T-cell (primary cell): ENCODE measurements at places on chromosomes 7 and 10.

DNA sequence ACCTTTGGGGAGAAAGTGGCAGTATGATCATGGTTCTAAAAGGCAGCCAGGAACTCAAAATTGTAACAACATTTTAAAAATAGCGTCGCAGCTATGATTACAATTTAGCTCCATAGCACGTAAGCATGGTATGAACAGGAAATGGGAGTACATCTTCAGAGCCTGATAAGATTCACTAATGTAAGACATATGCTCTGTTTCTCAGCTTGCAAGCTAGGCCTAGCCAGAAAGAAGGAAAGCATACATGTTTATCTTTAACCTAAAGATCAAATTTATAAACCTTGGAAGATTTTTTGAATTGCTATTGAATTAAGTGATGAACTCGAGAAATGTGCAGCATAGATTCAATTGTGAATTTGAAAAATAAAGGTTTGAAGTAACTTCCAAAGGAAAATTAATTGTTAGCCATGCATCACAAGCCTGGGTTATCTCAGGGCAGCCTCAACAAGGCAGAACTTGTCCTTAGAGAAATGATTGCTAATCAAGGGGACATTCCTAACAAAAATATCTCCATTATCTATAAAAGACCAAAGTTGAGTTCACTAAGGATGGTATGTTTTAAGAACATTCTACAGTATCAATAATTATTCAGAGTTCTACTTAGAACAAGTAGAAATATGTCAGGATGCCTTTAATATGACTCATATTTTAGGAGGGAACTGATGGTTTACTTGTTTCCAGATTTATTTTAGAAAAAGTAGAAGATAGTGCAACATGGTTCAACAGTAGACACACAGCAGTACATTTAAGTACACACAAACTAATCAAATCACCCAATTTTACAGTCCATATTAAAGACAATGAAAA lies 38.8 kb upstream of the SEPTIN7 start:
- no peak for DNase-seq

GRCh38 chr7:159145490-159145855 lies 806 bp upstream of the VIPR2 start:
- DNase-seq = no peak

GRCh38 chr7:36761835-36762234 lies 37.5 kb upstream of the AOAH start:
- no peak for DNase-seq

- DNase-seq = no peak
Measured at GRCh38 chr7:13308423-13308822, 621.0 kb downstream of the ARL4A start.

GRCh38 chr7:6197801-6198551 lies 74.4 kb downstream of the CYTH3 start:
- no peak for DNase-seq

GRCh38 chr7:145737617-145738016 lies 379.0 kb upstream of the CNTNAP2 start:
- no peak for DNase-seq

DNA sequence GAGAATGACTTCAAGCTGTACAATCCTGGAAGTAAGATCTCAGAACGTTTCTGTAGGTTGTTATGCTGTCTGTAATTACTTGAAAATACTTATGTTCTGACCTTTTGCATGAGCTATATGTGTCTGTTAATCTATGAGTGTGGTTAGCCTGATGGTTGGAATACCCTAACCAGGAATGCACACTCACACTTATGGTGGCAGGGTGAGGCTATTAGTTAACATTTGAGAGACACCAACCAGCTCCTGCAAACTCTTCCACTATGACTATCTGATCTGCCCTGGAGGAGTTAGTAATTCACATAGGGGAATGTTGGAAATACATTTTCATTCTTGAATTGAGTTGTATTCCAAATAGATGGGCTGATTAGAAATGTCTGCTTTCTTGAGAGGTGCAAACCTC lies 450.3 kb downstream of the INHBA start:
- DNase-seq = no peak

GRCh38 chr10:120628197-120628596 lies 171.2 kb downstream of the PLPP4 start:
- DNase-seq = no peak

- no peak for DNase-seq
Measured at GRCh38 chr7:55128693-55129394, 110.0 kb downstream of the EGFR start.

DNA sequence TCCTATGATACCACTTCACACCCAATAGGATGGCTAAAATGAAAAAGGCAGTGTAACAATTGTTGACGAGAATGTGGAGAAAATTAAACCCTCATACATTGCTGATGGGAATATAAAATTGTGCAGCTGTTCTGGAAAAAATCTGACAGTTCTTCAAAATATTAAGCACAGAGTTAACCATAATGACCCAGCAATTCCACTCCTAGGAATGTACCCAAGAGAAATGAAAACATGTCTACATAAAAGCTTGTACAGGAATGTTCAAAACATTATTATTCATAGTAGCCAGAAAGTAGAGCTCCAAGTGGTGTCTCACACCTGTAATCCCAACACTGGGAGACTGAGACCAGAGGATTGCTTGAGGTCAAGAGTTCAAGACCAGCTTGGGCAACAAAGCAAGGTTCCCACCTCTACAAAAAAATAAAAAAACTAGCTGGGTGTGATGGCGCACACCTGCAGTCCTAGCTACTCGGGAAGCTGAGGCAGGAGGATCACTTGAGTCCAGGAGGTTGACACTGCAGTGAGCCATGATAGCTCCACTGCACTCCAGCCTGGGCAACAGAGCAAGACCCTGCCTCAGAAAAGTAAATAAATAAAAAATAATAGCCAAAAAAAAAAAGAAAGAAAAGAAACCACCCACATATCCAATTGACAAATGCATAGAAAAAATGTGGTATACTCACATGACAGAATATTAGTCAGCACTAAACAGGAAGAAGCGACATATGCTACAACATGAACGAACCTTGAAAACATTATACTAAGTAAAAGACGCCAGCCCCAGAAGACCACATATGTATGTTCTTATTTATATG lies 5.0 kb downstream of the RHEB start:
- DNase-seq = no peak

DNA sequence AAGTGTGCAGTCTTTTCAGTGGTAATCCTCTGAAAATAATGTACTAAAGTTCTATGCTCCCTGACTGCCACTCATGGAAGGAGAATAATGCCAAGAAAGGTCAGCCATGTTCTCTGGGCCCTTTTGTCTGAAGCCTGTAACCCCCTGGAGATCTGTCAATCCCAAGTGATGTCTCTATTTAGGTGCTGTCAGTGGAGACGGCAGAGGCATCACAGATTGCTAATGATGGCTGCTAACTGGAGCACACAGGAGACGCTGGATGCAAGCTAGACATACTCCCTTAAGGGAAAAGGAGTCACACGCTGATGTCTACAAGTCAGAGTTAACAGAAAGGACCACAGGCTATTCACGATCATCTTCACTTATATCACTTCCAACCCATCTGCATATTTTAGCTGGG lies 118.8 kb downstream of the RSU1 start:
- no peak for DNase-seq

- no peak for DNase-seq
Measured at GRCh38 chr7:37354656-37355131, 94.0 kb downstream of the ELMO1 start.

DNA sequence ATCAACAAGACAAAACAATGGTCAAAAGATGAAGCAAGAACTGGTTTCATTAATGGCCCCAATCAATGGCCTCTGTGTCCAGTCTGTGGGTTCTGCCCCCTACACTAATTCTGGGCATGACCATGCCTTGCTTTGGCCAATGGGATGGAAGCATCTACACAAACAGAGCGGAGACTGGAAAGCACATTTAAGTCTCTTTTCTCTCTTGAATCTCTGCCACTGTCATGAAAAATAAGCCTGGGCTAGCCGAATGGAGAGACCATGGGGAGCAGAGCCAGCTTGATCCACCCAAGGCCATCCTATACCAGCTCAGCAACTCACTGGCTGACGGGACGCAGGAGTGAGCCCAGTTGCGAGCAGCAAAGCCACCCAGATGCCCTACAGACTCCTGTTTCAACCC lies 30.9 kb downstream of the ANKRD16 start:
- no peak for DNase-seq

DNA sequence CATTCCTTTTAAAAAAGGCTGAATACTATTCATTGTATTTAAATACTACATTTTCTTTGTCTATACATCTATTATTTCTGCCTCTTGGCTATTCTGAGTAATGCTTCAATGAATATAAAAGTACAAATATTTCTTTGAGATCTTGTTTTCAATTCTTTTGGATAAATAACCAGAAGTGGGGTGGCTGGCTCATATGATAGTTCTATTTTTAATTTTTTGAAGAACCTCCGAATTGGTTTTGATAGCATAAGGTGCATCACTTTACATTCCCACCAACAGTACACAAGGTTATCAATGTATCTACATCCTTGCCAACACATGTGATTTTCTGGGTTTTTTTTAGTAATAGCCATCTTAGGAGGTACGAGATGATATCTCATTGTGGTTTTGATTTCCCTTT lies 72.5 kb downstream of the ZNF277 start:
- no peak for DNase-seq

DNA sequence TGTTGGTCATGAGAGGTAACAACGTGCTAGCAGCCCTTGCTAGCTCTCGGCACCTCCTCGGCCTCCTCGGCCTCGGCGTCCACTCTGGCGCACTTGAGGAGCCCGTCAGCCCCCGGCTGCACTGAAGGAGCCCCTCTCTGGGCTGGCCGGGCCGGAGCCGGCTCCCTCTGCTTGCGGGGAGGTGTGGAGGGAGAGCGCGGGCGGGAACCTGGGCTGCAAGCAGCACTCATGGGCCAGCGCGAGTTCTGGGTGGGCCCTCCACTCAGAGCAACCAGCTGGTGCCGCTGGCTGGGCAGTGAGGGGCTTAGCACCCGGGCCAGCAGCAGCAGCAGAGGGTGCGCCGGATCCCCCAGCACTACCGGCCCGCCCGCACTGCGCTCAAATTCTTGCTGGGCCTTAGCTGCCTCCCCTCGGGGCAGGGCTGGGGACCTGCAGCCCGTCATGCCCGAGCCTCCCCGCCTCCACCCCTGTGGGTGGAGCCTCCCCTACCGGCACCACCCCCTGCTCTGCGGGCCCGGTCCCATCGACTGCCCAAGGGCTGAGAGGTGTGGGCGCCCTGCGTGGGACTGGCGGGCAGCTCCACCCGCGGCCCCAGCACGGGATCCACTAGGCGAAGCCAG lies 96.1 kb downstream of the PAXIP1 start:
- no peak for DNase-seq

DNA sequence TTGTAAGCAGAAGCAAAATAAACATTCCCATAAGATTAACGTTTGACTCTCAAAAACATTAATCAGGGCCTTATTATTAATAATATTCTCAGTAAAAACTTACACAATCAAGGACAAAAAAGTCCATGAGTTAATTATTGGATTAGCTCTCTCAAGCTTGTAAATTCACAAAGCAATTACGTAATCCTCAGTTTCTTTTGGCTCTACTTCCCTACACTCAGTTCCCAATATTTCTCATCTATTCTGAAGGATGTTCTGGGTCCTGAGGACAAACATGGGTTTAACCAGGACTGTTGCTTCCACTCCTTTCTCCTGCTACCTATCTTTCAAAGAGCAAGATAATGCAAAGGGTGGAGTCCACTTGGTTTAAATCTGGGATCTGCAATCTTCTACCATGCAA lies 15.1 kb downstream of the FBXL13 start:
- DNase-seq = no peak
